ENCODE measurements at places on chromosomes 6 and 20.

GRCh38 chr6:156710479-156710878 lies 66.7 kb upstream of the ARID1B start:
- peak; percentile 22 for DNase-seq

GRCh38 chr6:46651816-46652215 lies 802 bp downstream of the CYP39A1 start:
- DNase-seq = peak; percentile 17

DNA sequence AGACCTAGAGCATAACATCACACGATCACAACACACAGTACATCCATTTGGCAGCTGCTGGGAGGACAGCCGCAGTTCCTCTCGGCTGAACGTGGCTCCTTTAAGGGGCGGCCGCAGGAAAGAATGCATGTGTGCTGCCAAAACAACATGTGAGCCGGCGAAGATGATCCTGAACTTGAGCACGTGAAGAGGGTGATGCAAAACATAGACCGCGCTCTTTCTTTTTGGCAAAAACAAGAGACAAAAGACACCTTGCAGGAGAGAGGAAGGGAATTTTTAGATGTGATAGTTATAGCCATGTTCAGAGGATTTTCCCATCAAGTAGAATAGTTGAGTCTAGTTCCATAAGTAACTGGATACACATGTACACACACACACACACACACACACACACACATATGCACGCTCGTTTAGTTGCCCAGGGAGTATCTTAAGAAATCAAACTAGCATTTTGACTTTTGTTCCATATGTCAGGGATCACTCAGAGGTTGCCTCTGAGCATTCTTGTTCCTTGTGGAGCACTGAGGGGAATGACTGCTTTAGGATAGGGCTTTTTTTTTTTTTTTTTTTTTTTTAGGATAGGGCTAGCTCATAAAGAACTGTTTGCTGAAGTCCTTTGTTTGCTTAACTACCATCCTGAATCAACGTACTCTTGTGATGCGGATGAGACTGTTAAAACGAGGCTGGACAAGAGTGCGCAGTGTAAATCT lies 21.7 kb upstream of the RANBP9 start:
- peak; percentile 96 for DNase-seq

GRCh38 chr6:141110481-141110880 lies 1022.2 kb upstream of the GJE1 start:
- peak; percentile 34 for DNase-seq

DNA sequence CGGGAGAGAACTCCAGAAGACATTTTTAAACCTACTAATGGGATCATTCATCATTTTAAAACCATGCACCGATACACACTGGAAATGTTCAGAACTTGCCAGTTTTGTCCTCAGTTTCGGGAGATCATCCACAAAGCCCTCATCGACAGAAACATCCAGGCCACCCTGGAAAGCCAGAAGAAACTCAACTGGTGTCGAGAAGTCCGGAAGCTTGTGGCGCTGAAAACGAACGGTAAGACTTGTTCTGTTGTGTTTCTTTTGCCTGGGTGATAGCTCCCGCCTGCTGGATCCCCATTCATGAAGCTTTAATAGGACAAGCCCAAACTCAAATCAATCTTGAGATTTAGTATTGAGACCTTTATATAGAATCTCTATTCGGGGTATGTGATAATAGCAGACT lies 4.2 kb downstream of the TNFAIP3 start:
- no peak for DNase-seq

GRCh38 chr20:63070771-63071540 lies 64.2 kb upstream of the BHLHE23 start:
- no peak for DNase-seq

- DNase-seq = no peak
These were observed 778 bp upstream of the LIN28B start for GRCh38 chr6:104955927-104956730.

DNA sequence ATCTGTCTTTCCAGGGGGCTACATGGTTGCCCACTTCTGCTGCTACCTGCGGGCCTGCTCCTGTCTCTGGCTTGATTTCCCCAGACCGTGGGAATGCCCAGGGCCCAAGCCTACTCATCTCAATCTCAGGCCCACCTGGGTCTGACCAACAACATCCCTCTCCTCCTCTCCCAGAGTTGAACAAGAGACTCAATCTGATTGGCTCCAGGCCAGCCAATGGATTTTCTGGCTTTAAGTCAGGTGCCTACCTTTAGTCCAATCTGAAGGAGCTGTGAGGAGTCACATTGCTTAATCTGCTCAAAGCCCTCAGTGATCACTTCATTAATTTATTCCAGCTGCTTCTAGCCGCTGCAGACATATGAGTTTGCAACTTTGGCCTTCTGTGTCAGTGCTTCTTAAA lies 162.4 kb upstream of the KCNG1 start:
- no peak for DNase-seq

- no peak for DNase-seq
These were observed 58.6 kb downstream of the FOXA2 start for GRCh38 chr20:22525821-22526220.

DNA sequence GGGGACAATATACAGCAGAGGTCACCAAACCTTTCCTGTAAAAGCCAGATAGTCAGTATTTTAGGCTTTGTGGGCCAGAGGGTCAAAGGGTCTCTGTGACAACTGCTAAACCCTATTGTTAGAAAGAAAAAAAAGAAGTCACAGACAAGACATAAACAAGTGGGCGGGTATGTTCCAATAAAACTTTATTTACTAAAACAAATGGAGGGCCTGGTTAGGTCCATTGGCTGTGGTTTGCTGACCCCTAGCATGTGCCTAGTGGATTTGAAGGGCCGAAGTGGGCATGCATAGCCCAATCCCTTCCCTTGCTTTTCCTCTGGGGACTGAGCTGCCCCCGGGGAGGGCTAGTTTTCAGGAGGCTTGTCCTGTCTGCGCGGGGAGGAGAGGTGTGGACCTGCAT lies 78.9 kb downstream of the SULF2 start:
- DNase-seq = no peak

DNA sequence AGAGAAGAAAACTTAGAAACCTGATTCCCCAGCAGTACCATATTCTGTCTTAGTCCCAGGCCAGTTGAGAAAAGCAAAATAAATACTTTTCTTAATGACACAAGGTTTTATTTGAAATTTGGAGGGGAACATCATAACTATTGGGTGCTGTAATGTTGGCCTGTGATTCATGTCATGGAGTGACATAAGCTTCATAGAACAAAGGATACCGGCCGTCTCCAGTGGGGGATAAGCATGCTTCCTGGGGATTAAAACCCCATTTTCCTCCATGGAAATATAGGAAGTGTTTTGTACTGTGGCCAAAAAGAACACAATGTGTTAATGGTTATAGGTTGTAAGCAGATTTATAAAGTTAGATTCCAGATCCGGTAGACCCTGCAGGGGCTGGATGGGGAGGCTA lies 18.0 kb downstream of the MTHFD1L start:
- DNase-seq = no peak

DNA sequence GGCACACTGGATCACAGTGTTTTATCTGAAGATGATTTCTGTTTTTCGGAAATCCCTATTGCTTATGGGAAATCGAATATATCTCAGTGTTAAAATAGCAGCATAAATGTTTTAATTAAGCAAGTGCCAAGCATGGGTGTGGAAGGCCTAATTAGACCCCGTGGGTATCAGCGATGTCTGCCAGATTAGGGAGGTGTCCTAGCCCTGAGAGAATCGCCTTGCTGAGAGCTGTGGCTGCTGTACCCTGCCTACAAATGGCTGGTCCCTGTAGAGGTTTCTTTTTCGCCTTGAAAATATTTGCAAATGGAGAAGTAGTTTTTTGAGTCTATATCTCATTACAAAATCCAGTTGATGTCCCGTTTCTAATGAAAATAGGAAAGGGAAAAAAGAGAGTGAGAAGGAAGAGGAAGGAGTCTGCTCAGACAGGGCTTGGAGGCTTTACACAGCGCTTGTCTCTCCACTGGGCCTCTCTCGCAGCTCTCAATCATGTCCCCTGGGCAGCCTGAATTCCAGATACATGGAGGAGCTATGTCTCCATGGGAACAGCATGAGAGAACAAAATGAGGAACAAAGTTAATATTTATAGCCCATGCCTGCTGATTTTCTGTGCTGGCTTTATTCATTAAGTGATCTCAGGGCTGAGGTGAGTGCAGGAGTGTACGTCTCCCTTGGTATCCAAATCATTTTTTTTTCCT lies 35.2 kb upstream of the BCLAF1 start:
- no peak for DNase-seq

- DNase-seq = no peak
These were observed 44.4 kb downstream of the ZNF292 start for GRCh38 chr6:87199787-87200186.

GRCh38 chr6:157445277-157446009 lies 64.5 kb downstream of the ZDHHC14 start:
- no peak for DNase-seq

DNA sequence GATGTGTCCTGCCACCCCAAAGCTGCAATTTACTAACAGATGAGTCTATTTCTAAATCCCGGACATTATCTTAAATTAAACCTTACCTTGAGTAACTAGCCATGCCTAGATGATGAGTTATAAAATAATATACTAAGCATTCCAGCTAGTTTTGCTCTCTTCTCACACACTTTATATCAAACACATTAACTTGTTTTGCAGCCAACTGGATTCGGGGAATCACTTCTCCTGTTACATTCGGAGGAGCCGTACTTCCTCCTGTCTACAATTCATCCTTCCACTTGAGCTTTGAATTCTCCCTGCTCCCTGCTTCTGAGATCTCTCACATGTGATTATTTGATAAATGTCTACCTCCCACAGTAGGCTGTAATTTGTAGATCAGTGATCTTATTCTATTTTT lies 420.1 kb downstream of the GJA1 start:
- DNase-seq = no peak

DNA sequence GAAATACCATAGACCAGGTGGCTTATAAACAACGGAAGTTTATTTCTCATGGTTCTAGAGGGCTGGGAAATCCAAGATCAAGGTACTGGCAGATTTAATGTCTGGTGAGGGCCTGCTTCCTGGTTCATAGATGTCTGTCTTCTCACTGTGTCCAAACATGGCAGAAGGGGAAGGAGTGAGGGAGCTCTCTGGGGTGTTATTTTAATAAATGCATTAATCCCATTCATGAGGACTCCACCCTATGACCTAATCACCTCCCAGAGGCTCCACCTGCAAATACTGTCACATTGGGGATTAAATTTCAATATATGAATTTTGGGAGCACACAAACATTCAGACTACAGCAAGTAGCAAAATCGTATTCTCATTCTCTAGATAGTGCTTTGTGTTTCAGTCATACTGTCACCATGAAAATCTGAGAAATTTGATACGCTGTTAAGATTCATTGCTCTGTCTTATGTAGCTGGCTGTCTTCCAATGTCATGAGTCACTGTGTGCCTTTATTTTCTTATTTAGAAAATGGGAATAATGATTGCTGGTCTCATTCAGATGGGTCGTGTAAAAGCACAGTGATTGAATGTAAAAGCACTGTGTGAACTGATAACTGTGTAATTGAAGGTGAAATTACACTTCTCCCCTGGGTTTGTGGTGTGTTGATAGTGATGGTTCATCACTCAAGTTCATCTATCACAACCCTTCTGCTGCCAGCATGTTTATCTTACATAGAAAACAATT lies 8.9 kb upstream of the ERVFRD-1 start:
- peak; percentile 78 for DNase-seq

DNA sequence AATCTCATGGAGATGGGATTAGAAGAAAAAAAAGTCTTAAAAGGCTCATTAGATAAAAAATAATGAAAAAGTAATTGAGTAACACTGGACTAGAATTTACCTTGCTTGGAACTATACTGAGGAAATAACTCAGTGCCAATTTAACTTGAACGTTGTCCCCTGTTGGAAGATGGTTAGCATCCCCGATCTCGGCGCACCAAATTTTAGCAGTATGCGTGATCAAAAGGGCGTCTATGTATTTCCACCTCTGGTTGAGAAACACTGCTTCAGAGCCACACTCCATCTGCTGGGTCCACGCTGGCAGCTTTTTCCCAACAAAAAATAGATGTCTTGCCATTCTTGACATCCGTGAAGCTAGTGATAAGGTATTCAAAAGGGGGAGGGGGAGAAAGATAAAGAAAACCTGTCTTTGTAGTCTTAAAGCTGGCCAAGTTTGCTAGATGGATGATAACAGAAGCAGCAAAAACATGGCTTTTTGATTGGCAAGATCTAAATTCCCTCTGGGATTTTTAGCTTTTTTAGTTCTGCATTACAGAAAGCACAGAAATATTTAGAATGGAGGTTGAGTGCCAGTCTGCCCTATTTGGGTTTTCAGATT lies 6.4 kb downstream of the HINT3 start:
- DNase-seq = no peak

GRCh38 chr6:159059885-159060506 lies 15.2 kb upstream of the TAGAP start:
- DNase-seq = no peak

DNA sequence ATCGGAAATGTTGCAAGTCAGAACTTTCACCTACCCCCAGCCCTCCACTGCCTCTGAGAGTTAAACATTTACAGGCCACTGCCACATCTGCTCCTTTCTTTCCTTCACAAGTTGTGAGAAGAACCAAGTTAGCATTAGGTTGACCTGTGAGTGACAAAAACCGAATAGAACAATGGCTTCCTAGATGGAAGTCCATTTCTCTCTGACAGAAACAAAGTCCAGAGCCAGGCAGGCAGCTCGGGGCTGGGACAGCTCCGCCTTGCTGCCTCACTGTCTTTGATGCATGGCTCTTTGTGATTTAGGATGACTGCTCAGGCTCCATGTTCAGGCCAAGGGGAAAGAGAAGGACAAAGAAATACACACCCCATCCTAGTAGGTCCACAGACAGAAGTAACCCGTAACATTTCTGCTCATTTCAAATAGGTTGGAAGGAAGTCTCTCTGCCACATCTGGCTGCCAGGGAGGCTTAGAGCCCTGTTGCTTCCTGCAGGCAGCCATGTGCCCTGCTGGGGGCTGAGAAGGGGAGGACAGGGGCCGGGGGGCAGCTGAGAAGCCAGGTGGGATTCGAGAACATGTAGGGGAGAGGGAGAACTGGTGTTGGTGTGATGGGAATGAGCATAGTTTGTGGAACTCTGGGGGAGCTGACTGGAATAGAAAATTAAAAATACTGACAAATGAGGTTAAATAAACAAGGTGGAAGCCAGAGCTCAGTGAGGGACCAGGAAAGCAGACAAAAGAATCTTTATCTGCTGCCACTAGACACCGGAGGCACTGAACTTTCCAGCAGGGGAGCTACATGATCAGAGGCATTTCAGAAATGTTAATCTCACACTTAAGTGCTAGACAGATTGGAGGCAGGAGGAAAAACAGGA lies 19.5 kb upstream of the IER3 start:
- peak; percentile 84 for DNase-seq

DNA sequence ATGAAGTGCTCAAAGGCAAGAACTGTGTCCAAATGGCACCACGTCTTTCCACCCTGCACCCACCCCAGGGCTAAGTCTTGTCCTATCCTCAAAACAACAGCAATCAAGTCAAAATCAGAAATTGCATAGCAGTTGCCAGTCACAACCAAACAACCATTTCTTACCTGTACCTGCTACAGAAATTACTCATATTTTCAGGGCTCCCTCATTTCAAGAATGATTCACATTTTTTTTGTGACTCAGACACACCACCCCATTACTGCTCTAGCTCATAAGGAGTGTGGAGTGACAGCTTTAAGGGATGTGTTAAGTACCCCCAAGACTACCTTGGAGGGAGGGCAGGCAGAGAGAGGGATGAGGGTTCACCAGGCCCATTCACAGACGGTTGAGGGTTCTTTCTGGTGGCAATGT lies 111.7 kb downstream of the TRERF1 start:
- DNase-seq = no peak

GRCh38 chr20:9071976-9072726 lies 3.3 kb downstream of the PLCB4 start:
- peak; percentile 31 for DNase-seq

GRCh38 chr6:43339168-43339567 lies 30.3 kb downstream of the ZNF318 start:
- no peak for DNase-seq

- DNase-seq = no peak
These were observed 41.2 kb downstream of the SASH1 start for GRCh38 chr6:148383658-148384368.

Measured in iris pigment epithelial cell (primary cell).